ENCODE measurements at places on chromosomes 1 and 21.

DNA sequence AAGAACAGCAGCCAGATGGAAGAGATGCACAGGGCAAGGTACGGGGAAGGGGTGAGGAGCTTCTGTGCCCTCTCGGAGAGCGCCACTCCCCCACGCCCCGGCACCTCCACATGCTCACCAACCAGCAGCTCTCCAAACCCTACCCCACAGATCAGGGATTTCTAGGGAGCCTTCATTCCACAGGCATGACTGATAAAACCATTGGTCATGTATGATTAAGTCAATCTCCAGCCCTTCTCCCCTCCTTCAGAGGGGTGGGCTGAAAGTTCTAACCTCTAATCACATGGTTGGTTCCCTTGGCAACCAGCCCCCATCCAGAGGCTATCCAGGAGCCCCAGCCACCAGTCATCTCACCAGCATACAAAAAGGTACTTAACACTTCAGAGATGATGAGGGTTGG, 144.7 kb downstream of the TGFBR3 start:
- DNase-seq: peak; percentile 22

GRCh38 chr1:24640288-24640687, 2.8 kb upstream of the SRRM1 start:
- DNase-seq: no peak

DNA sequence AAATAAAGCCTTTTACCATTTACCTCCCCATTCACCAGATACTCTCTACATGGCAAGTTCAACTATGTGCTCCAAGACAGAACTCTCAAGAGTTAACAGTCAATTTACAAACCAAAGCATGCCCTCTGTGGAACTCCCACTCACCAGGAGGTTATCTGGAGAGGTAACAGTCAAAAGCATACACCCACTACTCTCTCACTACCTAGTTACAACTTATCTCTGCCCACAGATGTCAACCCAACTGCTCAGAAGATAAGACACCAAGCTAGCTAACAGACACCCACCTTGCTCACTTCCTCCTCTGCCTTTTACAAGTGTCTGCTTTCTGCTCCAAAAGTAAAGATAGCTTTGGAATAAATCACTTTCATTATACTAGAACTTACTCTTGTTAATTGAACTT, 131.0 kb downstream of the TRIM33 start:
- no peak for DNase-seq

DNA sequence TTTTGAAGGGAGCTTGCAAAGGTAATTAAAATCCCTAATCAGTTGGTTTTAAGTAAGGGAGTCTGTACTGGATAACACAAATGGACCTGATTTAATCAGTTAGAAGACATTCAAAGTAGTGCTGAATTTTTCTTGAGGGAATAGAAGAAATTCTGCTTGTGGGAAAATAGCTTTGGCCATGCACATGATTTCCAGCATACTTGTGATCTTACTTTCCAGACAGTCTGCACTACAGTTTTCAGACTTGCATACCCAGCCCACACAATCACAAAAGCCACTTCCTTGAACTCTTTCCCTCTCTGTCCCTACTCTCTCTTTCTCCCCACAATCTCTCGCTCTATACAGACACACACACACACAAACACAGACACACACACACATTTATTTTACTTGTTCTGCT, 852.1 kb downstream of the PLA2G4A start:
- peak; percentile 78 for DNase-seq

DNA sequence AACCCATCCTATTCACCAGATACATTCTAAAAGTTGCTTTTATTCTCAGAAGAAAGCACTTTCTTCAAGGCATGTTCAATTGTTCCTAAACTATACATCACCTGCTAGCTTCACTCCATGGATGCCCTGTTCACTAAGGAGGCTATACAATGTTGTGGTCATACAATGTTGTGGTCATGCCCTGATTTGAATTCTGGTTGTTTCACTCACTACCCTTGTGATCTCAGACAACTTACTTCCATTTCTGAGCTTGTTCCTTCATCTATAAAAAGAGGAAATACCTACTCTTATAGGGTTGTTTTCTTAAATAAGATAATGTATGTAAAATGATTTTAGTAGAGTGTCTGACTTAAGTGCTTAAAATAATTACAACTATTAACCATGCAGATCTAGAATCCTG, 19.7 kb downstream of the EDEM3 start:
- DNase-seq: no peak

All from astrocyte of the hippocampus (primary cell).